ENCODE measurements at places on chromosomes 7 and 10. TPM values are rescaled to one million over a fixed set of nuclear protein-coding genes. Genes with fewer than 3 reads are reported as not detected.

DNA sequence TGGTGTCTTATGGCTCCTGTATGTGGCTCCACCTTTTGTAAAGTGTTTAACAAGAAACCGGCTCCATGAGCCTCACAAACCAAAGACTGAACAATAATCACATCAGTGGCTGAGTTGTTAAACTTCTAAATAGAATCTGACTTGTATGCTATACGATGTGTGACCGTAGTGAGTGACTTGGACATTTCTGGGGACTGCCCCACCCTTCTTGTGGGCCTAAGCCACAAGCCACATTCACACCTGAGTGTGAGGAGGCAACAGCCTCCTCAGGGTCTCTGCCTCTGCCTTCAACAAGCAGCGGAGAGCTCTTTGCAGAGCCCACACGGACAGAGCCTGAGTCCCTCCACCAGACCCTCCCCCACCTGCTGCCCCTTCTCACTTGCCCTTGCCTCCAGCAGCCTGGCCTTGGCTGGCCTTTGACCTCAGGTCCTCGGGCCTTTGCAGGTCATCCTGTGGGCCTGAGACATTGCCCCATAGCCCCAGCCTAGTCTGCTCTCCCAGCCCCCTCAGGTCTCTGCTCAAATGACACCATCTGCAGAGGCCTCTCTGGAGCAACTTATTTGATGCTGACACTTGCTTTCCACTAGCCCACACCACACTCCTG, 156.8 kb upstream of the TNS3 start:
- no peaks in the 10 kb centered on the region for H3K4me1 ChIP-seq
- H3K27ac ChIP-seq: no peak overlapping the region
- no peak for DNase-seq
- H3K36me3 ChIP-seq: no peaks in the 10 kb centered on the region

- no peak overlapping the region for H3K27ac ChIP-seq
- peaks cover 5% of the 10 kb centered on the region for H3K4me1 ChIP-seq
- H3K4me3 ChIP-seq: no peak overlapping the region
- H3K27me3 ChIP-seq: no peaks in the 10 kb centered on the region
Observed at GRCh38 chr7:41692251-41692650, 10.6 kb downstream of the INHBA start.

DNA sequence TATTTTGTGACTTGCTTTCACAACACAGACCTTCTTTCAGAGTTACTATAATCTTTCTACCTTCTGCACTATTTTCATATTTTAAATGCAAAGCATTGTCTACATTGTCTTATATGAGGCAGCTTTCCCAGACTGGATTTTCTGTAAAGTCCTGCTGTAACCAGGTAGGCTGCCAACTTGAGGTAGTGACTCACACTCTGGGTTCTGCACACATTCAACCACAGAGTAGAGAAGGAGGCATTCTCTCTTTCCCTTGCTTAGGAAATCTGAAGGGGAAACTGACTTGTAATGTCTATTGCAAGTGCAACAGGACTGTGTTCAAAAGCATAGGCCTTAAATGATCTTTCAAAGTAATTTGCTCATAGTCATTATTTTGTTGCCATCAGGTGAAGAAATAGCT, 461.4 kb downstream of the GRM8 start:
- H3K4me3 ChIP-seq: no peak overlapping the region
- no peaks in the 10 kb centered on the region for H3K4me1 ChIP-seq
- H3K27ac ChIP-seq: no peak overlapping the region
- H3K36me3 ChIP-seq: no peaks in the 10 kb centered on the region

DNA sequence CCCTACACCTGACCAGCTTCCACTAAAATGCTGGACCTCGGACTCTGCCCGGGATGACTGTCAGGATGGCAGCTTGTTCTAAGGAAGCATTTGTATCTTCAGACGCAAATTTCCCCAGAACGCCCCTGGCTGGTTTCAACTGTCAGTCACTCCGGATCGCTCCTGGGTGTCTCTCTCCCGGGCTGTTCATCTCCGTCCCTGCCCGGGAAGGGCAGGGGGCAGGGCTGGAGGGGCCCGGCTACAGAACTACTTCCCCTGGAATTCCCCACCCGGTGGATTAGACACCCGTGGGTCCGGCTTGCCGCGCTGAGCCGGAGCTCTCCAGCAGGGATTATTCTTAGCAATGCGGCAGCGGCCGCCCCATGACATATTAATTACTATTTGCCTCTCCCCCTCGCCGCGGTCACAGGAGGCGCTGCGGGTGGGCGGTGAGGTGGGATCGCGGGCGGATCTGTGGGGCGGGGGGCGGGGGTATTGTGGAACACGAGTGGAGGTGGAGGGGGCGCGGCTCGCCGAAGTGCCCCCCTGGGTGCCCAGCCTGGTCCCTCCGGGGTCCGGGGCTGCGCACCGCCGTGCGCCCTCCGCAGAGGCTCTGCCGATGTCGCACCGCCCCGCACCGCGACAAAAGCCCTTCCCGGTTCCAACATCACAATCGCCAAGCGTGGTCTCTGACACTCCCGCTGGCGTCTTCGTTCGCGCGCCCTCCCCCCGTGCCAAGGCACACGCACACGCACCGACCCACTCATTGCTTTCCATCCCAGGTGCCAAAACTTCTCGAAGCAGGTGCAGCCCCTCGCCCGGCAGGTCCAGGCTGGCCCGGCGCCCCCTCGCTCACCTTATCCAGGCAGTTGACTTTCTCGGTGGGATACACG, 276.1 kb upstream of the NEBL start:
- peaks cover 4% of the 10 kb centered on the region for H3K4me1 ChIP-seq
- no peak overlapping the region for H3K27ac ChIP-seq
- H3K27me3 ChIP-seq: no peaks in the 10 kb centered on the region

- no peaks in the 10 kb centered on the region for H3K36me3 ChIP-seq
- H3K4me3 ChIP-seq: no peak overlapping the region
- no peaks in the 10 kb centered on the region for H3K4me1 ChIP-seq
- DNase-seq: no peak
- H3K27ac ChIP-seq: no peak overlapping the region
Observed at GRCh38 chr7:158362912-158363905, 224.4 kb downstream of the PTPRN2 start.

GRCh38 chr7:157423886-157424565, 87.2 kb downstream of the DNAJB6 start:
- H3K27me3 ChIP-seq: no peaks in the 10 kb centered on the region
- no peaks in the 10 kb centered on the region for H3K4me1 ChIP-seq
- no peak overlapping the region for H3K4me3 ChIP-seq
- H3K27ac ChIP-seq: no peak overlapping the region
- DNase-seq: no peak
- no peaks in the 10 kb centered on the region for H3K36me3 ChIP-seq

The LRGUK gene
- total RNA-seq: 0.92 TPM

The MMRN2 gene
- total RNA-seq: 14.4 TPM

The PNLIPRP1 gene
- not detected for total RNA-seq

The PTN gene
- 2.9 TPM for total RNA-seq

The EPO gene
- total RNA-seq: not detected

The PHF14 gene
- total RNA-seq: 41.8 TPM

The ZCWPW1 gene
- 4.9 TPM for total RNA-seq

The ELMO1 gene
- total RNA-seq: 47.2 TPM

The HSPA12A gene
- total RNA-seq: 45.5 TPM

Data from ovary (tissue), 10 donors.